Epithelial cell of esophagus (primary cell): ENCODE measurements at places on chromosomes 5 and 9.

GRCh38 chr9:114680259-114681001 is 1.6 kb downstream of the TEX48 start:
- no peak for DNase-seq

- DNase-seq = no peak
These were observed 15.4 kb upstream of the GAS1 start for GRCh38 chr9:86962692-86963091.

GRCh38 chr5:2310946-2311345 is 428.2 kb upstream of the IRX4 start:
- no peak for DNase-seq

DNA sequence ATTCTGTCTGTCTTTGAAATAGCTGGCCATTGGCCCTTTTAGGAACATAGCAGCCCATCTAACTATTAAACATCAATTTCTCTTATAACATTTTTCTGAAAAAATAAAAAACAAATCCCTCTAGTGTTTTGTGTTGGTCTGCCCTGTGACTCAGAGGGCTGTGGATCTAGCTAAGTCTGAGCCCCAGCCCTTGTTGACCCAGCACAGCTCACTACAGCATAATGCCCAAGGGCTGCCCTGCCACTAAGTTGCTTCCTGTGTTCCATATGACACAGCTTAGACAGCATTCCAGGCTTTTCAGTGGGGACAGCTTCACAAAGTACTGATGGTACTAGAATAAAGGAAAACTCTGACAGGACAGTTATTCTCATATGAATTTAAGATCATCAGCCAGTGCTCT is 136.0 kb downstream of the SCAMP1 start:
- DNase-seq = peak; percentile 71

- no peak for DNase-seq
These were observed 173.3 kb downstream of the DENND1A start for GRCh38 chr9:123756484-123757106.

GRCh38 chr9:117178596-117179375 is 236.1 kb downstream of the ASTN2 start:
- no peak for DNase-seq

- no peak for DNase-seq
These were observed 53.3 kb downstream of the JADE2 start for GRCh38 chr5:134578578-134579283.

- DNase-seq = no peak
These were observed 183.8 kb downstream of the ASTN2 start for GRCh38 chr9:117231012-117231411.

DNA sequence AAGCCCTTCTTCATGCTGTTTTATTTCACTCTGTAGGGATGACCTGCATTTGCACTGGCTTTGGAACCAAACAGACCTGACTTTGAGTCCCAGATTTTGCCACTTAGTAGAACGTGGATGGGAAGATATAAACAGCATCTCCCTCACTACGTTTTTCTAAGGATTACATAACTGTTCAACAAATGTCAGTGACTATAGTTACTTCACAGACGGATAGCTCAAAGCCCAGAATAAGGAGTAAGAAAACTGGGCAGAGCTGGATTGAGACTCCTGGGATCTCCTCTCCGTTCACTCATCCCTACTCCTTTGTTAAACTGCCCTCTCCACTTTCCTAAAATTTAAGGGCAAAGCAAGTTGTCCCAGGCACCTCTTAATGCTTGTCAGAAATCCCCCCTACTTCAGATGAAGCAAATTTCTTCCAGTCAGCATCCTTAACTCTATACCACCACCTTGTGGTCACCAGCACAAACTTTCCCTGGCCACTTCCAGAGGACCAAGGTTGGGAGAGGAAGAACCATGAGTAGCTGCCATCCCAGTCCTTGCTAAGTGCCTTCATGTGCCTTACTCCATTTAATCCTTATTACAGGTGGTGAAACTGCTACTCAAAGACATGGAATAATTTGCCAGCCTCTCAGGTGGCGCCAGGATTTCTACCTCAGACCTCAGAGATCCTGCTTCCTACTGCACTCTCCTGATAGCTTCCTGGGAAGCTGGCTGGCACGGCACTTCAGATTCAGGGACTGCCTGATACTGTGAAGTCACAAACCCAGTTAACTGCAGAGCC is 38.4 kb downstream of the EGR1 start:
- peak; percentile 75 for DNase-seq

GRCh38 chr5:72093824-72094223 is 13.5 kb upstream of the MAP1B start:
- DNase-seq = no peak

DNA sequence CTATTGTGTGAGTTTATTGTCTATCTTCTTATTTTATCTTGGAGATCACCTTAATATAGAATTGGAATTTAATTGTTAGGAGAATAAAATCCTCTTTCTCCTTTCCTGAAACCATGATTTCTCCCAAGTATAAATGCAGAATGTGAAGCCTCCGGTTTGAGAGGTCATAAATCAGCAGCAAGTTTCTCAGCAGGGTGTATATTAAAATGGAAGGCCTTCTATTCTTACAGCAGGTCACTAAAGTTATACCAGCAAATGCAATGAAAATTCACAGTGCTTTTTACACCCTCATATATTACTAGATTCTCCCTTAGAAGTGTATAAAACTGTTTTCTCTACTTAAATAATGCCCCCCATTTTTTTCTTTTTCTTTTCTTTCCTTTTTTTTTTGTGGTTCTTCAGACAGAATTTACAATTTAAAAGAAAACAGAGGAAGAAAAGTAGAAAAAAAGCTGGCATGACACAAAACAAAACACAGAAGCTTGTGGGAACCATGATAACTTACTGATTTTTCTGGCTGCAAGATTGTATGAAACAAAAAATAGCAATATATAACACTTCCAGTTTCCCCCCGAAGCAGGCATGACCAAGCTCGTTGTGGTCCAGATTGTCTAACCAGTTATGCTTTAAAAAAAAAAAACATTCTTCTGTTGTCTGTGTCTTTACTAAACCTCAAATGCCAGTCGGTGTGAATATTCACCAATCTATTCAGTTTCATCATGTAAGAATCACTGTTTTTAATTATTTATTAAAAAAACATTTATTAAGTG is 211.2 kb downstream of the RAB3C start:
- DNase-seq = no peak

DNA sequence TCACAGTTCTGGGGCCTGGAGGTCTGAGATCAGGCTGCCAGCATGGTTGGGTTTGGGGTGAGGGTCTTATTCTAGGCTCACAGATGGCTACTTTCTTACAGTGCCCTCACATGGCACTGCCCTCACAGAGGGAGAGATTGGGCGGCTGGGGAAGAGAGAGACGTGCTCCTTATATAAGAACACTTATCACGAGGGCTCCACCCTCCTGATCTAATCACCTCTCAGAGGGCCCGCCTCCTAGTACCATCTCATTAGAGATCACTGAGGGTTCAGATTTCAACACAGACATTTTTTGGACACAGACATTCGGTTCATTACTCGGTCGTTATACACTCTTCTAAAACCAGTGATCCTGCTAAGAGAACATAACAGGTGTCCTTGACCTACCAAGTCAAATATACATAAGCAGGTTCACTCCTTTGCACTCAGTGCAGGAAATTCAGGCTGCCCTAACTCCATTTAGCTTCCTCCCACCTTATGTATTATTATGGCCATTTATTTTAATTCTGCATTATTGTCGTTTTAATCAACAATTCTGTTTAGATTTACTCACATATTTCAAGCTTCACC is 121.7 kb downstream of the ICE1 start:
- DNase-seq = no peak
